Naive thymus-derived CD4-positive, alpha-beta T cell (primary cell): ENCODE measurements at places on chromosomes 7 and 10. TPM values are rescaled to one million over a fixed set of nuclear protein-coding genes. Genes with fewer than 3 reads are reported as not detected.

- peaks cover 3% of the 10 kb centered on the region for H3K36me3 ChIP-seq
- H3K4me3 ChIP-seq = no peak overlapping the region
- H3K4me1 ChIP-seq = no peaks in the 10 kb centered on the region
- no peak overlapping the region for H3K27ac ChIP-seq
Measured at GRCh38 chr10:112741830-112742402, 208.1 kb upstream of the TCF7L2 start.

GRCh38 chr10:75695994-75696393 lies 264.6 kb downstream of the LRMDA start:
- no peaks in the 10 kb centered on the region for H3K4me1 ChIP-seq
- H3K27me3 ChIP-seq = no peaks in the 10 kb centered on the region
- H3K4me3 ChIP-seq = no peak overlapping the region
- H3K36me3 ChIP-seq = no peaks in the 10 kb centered on the region
- H3K27ac ChIP-seq = no peak overlapping the region

DNA sequence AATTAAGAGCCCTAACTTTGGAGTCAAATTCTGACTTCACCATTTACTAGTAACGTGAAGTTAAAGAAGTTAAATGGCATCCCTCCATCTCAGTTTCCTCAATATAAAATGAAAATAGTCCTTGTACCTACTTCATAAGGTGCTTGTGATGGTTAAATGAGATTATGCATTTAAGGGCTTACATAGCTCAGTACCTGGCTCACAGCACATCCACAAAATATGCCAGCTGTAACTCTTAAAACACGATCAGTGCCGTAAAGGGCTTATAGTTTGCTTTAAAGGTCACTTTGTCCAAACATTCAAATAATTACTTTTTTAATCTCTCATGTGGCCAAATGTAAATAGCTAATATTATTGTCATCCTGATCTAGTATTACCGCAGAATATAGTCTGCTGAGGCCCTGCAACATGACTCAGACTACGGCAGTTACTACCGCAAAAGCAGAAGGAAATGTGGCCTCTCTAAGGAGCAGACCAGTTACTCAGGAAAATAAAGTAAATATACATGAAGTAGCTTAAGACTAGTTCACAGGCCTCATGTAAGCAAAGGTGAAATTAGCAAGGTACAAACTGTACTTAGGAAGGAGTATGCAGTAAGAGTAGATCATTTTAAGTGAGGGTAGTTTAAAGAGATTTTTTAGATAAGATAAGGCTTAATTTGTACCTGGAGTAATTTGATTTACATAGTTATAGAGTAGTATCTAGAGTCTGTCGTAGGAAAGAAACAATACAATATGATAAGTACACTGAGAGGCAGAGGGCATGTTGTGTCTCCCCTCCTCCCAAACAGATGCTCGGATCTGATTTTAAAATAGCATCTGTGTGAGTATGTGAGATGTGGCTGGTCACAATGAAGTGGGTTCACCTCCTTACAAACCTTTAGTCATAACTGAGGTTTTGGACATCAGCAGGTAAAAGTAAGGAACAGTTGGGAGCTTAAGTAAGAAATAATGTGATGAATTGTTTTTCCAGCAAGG lies 13.1 kb downstream of the CASP2 start:
- no peaks in the 10 kb centered on the region for H3K27me3 ChIP-seq
- H3K36me3 ChIP-seq = peaks cover 30% of the 10 kb centered on the region
- H3K4me1 ChIP-seq = peaks cover 7% of the 10 kb centered on the region
- DNase-seq = no peak
- H3K4me3 ChIP-seq = no peak overlapping the region

GRCh38 chr10:116311706-116312490 lies 12.3 kb upstream of the CCDC172 start:
- no peak for DNase-seq
- no peaks in the 10 kb centered on the region for H3K36me3 ChIP-seq
- no peaks in the 10 kb centered on the region for H3K27me3 ChIP-seq
- H3K4me1 ChIP-seq = no peaks in the 10 kb centered on the region
- H3K27ac ChIP-seq = no peak overlapping the region

Gene MRLN
- not detected in 2 replicates for total RNA-seq

Gene IFIT1B
- not detected for total RNA-seq

Gene PCDH15
- not detected in 2 replicates for total RNA-seq

Gene OR2A7
- total RNA-seq = 6.1 TPM

Gene HPS1
- 107 TPM for total RNA-seq

Gene PLAU
- total RNA-seq = 0.54 TPM
